Activated CD8-positive, alpha-beta memory T cell treated with anti-CD3 and anti-CD28 coated beads, Interleukin-2, amount 50 U/mL, for 48 hours (primary cell): ENCODE measurements at places on chromosomes 12 and 14.

- no peak for DNase-seq
Measured at GRCh38 chr12:13288501-13288900, 92.0 kb downstream of the EMP1 start.

- no peak for DNase-seq
Measured at GRCh38 chr12:46555406-46555852, 182.9 kb upstream of the SLC38A2 start.

GRCh38 chr12:90102957-90103652 is 394.5 kb upstream of the ATP2B1 start:
- no peak for DNase-seq

DNA sequence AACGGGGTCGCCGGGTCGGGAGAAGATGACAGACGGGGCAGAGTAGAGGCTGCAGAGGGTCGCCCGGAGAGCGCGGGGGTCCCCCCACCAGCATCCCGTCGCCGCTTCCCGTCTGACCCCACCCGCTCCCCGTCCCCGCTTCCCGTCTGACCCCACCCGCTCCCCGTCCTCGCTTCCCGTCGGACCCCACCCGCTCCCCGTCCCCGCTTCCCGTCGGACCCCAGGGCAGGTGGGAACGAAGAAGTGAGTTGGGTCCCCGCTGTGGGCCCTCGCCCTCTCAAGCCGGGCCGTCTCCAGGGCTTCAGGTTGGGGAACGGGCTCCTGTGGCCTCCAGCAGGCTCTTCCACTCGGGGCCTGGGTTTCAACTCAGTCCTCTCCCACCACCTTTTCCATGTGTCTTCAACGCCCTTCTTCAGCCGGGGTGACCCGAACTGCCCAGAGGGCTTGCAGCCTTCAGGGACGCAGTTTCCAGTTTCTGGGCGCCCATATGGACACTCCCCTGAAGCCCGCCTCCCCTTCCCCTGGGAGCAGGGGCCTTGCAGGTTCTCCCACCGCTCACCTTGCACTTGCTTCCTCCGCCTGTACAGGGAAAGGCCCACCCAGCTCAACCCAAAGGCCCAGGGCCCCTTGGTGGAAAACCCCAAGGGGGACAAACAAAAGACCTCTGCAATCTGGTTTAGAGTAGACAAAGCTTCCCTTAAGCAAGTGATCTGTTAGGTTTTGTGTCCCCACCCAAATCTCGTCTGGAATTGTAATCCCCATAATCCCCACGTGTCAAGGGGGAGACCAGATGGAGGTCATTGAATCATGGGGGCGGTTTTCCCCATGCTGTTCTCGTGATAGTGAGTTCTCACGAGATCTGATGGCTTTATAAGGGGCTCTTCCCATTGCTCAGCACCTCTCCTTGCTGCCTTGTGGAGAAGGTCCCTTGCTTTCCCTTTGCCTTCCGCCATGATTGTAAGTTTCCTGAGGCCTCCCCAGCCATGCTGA is 66.5 kb downstream of the TNFAIP2 start:
- no peak for DNase-seq

DNA sequence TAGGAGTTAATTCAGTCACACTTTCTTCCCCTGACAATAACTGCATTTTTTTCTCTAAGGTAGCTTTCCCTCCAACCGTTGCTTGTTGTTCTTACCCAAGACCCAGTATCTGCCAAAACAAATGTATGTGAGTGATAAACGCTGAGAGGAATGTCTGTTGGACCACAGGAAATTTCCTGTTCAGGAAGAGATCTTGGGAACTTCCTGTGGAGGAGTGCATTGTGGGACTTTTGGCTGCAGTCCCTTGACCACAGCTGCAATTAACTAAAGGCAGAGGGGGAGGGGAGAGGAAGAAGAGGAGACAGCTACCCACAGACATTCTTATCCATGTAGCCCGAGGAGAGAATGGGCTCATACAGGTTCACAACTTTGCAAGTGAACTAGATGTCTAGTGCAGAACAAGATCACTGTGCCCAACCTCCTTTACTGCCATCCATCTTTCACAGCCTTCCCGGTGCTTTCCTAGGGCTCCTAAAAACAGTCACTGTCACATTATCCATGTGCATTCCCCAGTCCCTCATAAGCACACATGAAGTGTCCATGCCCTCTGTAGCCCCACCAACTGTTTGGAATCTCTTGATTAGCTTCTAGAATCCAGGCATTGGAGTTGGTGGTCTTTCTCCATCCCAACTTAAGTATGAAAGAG is 149.5 kb downstream of the ETV6 start:
- DNase-seq, result no peak

DNA sequence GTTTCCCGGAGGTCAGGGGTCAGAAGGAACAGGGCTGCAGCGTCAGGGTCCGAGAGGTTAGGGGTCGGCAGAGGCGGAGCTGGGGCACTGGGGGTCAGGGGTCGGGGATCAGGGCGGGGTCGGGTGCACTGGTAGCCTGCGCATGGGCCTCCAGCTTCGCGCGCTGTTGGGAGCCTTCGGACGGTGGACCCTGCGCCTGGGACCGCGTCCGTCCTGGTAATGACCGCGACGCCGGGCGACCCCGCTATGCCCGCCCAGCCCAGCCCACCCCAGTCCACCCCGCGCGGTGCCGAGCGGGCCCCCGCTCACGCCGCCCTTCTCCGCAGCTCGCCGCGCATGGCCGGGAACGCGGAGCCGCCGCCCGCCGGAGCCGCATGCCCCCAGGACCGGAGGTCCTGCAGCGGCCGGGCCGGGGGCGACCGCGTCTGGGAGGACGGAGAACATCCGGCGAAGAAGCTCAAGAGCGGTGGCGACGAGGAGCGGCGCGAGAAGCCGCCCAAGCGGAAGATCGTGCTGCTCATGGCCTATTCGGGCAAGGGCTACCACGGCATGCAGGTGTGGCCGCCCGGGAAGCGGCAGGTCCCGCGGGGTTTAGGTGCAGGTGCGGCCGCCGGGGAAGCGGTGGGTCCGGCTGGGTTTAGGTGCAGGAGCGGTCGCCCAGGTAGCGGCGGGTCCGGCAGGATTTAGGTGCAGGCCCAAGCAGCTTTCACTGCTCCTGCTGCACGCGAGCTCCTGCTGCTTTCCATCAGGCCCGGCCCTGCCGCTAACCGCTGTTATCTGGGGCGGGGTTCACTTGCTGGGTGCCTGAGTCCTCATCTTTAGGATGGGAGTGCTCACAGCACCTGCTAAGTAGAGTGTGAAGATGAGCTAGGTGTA is 743 bp downstream of the PUS1 start:
- peak; percentile 64 for DNase-seq

DNA sequence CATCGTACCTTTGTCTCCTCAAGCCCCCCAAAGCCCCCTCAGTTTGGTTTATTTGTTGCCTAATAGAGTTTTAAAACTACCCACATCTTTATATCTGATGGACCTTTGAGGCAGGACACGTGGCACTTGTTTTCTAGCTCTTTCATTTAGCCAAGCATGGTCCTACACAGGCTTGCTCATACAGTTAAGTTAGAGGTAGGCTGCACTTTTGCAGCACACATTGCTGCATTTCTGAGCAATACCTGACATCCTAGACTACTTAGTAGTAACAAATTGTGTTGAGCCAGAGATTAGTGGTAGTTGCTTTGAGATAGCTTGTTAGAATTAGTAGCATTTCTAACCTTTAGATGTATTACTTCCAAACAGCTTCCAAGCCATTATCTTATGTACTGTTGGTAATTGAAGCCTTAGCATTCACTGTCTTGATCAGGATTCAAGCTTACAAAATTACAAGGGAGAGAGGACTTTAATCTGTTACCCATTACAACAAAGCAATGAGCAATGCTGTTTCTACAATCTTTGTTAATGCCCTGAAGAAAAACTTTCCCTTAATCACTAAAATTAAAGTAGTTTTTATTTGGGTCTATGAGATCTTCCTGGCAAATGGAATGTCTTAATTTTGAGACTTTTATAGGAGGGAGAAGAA is 96.6 kb downstream of the WNK1 start:
- DNase-seq, result no peak

- DNase-seq, result no peak
Measured at GRCh38 chr14:104604458-104605449, at the start of gene TMEM179. TSS of gene TMEM179 (minus strand) at chr14:104604772. CDS start at chr14:104604741, 31 bp downstream.

DNA sequence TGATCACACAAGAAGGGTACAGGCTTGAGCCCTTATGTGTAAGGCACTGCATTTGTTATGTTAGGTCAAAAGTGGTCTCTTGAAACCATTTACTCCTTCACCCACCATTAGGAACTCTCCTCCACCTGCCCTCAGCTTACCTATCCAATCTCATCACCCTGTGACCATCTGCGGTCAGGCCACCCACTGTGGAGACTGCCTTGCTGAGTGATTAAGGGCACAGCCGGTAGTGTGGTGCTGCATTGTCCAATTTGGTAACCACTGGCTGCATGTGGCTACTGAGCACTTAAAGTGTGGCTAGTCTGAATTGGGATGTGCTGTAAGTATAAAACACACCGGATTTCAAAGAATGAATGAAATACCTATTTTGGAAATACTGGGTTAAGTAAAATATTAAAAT is 177.1 kb upstream of the PARP11 start:
- DNase-seq, result no peak

- peak; percentile 98 for DNase-seq
Measured at GRCh38 chr14:104976198-104977007, 1.8 kb downstream of the AHNAK2 start.

- peak; percentile 92 for DNase-seq
Measured at GRCh38 chr14:105999361-106000028, 473.1 kb downstream of the TMEM121 start.

- no peak for DNase-seq
Measured at GRCh38 chr12:122788387-122788786, 14.0 kb downstream of the CCDC62 start.

DNA sequence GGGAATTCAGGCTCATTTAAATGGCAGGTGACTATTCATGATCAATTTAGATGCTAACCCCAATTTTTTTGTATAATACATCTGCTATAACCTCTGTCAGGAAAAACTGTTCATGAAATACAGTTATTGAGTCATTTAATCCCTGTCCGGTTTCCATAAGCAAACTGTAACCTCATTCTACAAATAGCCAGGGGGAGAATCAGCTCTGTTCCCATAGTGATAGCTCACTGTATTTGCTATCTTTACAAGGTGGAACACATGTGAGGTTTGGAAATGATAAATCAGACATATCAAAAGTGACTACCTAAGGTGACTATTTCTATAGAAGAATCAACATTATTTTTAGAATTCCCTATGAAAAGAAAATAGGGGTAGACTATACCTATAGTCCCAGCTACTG is 38.6 kb upstream of the VPS33A start:
- no peak for DNase-seq

DNA sequence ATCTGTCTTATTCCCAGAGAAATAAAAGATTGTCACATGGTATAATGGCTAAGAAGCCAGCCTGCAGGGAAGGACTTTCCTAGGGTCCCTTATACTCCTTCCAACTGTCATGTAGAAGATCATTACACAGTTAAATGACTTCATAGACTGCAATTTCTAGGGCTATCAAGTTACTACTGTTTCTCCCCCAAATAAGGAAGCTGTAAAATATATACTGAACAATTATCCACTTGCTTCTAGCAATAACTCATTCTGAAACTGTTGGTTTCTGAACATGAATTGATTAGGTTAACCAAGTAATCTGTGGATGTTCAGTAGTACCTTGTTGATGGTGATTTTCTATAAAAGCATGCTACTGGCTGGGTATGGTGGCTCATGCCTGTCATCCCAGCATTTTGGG is 44.6 kb downstream of the A2ML1 start:
- no peak for DNase-seq

DNA sequence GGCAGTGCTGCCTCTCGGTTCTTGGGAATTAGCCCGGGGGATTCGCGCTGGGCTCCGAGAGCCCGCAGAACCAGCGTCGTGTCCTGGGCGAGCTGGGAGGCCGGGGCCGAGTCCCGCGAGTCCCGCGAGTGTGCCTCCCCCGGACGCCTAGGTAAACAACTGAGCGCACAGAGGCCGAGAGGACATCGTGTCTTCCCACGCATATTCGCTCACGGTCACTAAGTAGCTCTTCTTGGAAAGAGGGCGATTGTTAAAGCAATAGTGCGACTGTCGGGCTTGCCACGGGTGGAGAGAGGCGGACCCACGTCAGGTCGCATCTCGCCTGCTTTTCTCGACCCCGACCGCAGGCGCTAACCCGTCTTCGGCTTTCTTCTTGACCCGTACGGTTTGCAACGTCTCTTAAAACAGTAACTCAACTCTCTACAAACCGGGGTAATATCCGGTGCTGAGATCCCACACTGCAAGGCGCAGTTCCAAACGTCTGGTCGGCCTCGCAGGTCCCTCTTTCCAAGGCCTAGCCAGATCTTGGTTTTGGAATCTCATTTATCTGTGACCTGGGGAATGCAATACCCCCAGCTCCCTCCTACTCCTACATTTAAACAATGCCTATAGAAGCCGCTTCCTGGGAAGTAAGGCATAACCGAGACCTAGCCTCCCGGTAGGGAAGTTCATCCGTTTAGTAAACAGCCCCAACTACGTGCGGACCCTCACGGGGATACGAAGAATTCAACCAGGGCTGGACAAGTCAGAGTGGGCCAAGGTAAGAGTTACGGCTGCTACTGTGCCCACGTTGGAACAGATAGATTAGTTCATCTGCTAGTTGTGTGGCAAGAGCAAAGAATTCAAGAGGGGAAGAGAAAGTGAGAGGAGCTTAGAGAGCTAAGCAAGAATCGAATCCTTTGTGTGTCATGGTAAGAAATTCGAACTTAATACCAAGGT is 736 bp upstream of the PHLDA1 start:
- DNase-seq, result peak; percentile 78

DNA sequence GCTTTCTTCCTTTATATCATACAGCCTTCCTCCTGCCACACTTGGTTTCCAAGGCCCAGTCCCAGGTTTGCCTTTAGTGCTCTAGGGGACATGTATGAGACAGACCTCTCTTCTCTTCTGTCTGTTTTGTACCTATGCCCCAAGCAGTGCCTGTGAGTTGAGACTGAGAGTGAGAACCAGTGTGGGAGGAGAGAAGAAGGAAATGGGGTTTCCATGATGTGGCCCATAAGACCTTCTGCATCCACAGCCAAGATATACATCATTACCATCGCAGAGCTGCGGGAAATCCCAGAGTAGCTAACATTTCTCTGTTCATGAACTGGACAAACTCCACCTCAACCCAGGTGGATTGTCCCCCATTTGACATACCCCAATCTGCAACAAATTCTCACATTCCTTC is 2.8 kb downstream of the TESPA1 start:
- no peak for DNase-seq

GRCh38 chr12:77724367-77724957 is 106.2 kb upstream of the NAV3 start:
- DNase-seq, result no peak

GRCh38 chr12:77218278-77218677 is 152.9 kb upstream of the E2F7 start:
- no peak for DNase-seq

GRCh38 chr12:56317675-56318074 is 1.9 kb upstream of the CNPY2 start:
- no peak for DNase-seq

- no peak for DNase-seq
Measured at GRCh38 chr12:97927977-97928376, 465.4 kb downstream of the RMST start.

DNA sequence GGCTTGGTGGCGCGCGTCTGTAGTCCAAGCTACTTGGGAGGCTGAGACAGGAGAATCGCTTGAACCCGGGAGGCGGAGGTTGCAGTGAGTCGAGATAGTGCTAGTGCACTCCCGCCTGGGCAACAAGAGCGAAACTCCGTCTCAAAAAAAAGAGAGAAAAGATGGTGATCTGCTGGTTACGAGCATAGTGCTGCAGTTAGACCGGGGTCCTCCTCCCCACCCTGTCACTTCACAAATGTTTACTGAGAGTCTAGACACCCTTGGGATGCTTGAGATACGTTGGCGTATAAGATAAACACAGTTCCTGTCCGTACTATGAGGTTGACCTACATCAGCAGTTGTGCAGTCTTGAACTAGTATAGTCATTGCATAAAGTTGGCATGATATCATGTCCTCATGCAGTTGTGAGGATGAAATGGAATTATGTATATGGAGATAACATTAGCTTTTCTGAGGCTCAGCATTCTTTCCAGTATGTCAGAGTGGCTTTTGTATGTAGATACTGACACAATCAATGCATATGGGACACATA is 787 bp downstream of the ACAD10 start:
- DNase-seq, result no peak
